HuH-7 (cell line): ENCODE measurements at places on chromosomes 5 and 9.

- DNase-seq: no peak
These were observed 31.4 kb downstream of the TTC23L start for GRCh38 chr5:34870382-34870781.

DNA sequence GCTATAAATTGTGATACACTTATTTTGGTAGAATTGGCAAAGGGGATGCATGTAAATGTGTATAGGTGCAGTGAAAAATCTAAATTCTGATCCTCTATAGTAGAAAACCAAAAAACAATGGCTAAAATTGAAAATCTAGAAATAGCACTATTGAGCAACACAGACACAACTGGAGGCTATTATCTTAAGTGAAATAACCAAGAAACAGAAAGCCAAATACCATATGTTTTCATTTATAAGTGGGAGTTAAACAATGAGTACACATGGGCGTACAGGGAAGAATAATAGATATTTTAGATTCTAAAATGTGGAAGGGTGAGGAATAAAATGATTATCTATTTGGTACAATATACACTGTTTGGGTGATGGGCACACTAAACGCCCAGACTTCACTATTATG is 183.2 kb upstream of the TUSC1 start:
- no peak for DNase-seq

- DNase-seq: no peak
These were observed 88.2 kb downstream of the SREK1 start for GRCh38 chr5:66232275-66232674.

DNA sequence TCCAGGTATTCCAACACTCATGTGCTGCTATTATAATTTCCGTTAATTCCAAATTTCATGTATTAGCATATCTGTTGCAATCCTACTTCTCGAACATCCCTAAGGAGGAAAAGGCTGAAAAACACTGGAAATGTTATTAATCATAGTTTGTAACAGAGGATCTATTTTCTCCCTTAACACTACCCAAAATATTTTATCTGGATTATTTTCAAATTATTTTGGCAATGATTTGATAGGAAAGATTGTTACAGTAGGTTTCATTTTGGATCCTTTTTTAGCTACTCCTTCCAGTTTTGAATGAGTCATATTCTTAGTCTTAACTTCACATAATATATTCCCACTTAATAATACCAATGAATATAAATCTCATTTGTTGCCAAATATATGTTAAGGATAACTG is 13.9 kb upstream of the NAA35 start:
- DNase-seq: no peak

- DNase-seq: no peak
These were observed 1.1 kb upstream of the FRRS1L start for GRCh38 chr9:109168170-109168569.
